ENCODE measurements at places on chromosomes 12 and 14.

DNA sequence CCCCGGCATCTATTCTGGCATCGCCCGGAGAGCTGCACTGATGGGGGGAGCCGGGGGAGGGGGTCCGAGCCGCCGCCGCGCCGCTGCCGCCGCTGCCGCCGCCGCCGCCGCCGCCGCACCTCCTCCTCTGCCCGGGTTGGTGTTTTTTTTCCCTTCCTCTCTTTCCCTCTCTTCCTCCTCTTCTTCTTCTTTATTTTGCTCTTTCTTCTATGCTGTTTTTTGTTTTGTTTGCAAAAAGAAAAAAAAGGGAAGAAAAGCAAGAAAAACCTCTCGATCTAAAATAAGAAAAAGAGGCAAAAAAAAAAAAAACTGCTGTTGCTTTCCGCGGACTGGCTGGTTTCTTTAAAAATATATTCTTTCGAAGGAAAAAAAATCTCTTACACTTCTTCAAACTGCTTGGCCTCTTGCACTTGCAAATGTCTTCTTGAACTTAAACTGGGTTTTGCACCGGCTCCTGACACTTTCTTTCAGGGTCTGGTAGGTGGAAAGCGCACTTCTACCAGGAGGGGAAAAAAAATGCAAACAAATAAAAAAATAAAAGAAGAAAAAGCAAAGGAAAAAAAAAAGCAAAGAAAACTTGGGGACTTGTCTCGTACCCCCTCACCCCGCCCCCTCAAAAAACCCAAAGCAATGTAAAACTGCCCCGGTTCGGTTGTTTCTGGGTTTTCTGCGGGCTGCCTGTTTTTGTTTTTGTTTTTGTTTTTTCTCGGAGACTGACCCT, 616 bp downstream of the BCL11B start:
- no peak for DNase-seq

GRCh38 chr12:59708484-59708883, 112.7 kb downstream of the SLC16A7 start:
- DNase-seq, result no peak

- no peak for DNase-seq
Measured at GRCh38 chr12:11895421-11896078, 175.2 kb upstream of the BCL2L14 start.

GRCh38 chr12:121297435-121297991, 1.0 kb upstream of the CAMKK2 start:
- peak; percentile 58 for DNase-seq

DNA sequence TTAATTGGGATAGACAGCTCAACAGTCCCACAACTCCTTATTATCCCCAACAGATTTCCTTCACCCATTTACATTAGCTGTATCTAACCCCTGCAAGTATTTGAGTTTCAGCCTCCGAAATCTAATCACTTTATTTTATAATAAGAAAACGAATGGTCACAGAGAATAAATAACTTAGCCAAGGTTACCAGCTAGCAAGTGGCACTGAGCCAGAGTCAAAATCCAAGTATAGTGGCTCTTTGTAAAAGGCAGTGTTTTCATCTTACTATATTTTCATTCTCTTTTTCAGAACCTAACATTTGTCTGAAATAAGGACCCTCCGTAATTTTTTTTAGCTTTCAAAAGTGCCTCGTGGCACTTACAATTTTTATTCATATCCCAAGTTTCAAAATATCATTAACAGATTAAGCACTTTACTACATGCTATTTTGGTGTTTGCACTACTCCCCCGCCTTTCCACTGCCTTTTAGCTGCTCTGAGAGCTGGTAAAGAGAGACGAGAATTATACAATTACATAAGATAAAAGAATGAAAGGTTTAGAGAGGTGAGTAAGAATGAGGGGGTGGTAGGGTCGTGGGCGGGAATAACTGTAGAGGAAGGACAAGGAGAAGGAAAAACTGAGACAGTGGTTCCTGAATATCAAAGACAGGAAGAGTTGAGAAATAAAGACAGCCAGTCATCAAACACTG, 3.7 kb upstream of the USP15 start:
- DNase-seq, result peak; percentile 48

GRCh38 chr12:10111451-10111850, 12.7 kb upstream of the CLEC1A start:
- no peak for DNase-seq
